Non-pigmented ciliary epithelial cell (primary cell): ENCODE measurements at places on chromosomes 5 and 9.

DNA sequence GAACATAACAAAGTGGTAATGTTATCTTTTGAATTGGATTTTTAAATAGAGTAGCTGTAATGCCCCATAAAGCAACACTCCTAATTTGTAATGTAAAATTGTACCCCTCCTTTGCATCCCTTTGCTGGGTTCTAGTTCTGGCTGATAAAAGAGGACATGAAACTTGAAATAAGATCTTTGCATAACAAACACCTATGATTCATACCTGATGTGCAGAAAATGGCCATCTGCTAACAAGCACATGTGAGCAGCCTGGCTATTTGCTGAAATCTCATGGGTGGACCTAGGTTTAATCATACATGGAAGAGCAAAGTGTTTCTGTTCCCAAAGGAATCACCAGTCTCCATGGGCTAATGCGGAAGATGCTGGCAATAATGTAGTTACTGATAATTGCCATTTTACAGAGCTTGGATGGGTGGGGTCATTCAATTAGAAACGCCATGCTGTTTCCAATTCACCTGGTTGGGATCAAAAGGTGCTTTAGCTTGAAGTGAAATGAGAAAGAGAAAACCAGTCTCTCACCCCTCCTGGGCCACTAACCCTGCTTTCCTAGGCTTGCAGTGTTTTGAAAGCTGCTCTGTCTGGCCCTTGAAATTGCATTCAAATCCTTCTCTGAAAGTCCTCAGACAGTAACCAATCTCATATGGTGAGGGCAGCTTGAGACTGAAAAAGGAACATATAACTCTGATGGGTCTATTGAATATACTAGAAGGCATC lies 585.1 kb downstream of the TLE4 start:
- no peak for DNase-seq

GRCh38 chr5:174045470-174046025 lies at the start of gene NSG2:
NSG2 (plus strand) TSS chr5:174045706; CDS start chr5:174046756, 1,050 bp downstream.
- DNase-seq, result peak; percentile 74

DNA sequence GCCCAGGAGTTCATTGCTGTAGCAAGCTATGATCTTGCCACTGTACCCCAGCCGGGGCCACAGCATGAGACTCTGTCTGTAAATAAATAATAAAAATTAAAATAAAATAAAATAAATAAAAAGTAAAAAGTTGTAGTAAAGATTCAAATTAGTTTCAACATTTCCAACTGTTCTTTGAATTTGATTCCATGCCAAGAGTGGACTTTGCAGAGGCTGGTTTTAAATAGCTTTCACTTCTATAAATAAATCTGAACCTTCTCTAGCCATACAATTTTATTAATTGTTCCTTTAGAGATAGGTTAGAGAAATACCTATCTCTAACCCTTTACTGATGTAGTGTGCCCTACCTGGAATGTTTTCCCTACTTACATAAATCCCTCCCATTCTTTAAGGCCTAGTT lies 129.7 kb upstream of the SLIT3 start:
- no peak for DNase-seq

DNA sequence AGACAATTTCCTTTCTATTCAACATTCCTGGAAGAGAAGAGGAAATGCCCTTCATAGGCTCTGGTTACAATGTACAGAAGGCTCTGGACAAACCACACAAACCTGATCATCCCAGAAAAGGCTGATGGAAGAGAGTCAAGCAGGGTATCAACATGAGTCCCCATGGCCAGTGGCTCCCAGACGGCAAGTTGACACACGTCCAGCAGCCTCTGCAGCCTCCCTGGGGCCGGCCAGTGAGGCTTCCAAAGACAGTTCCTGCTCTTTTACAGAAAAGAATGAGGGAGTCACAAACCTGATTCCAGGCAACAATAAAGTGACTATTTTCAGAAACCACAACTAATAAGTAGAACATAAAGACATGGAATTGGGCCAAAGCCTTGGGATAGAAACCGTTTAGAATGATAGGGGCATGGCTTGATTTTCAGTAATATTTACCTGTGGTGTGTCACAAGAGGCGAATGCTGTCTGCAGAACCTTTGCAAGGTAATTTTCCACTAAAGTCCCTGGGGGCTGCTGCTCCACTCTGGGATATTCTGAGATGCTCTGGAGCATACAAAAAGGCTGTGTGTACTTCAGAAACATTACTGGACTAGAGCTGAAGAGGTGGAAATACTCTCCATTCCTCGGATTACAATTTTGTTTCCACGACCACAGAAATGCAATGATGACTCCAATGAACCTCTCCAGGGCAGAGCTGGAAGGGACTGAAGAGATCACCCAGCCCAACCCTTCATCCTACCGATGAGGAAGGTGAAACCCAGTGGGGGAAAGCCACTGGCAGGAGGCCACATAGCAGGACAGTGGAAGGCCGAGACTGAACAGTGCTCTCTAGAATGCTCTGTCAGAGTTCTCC lies 10.4 kb downstream of the MED27 start:
- DNase-seq, result peak; percentile 49

- no peak for DNase-seq
Observed at GRCh38 chr5:157219491-157220271, 39.0 kb downstream of the ITK start.

- DNase-seq, result no peak
Observed at GRCh38 chr9:122370303-122370702, 521 bp upstream of the PTGS1 start.

- DNase-seq, result no peak
Observed at GRCh38 chr5:57524348-57525060, 41.9 kb upstream of the ACTBL2 start.

DNA sequence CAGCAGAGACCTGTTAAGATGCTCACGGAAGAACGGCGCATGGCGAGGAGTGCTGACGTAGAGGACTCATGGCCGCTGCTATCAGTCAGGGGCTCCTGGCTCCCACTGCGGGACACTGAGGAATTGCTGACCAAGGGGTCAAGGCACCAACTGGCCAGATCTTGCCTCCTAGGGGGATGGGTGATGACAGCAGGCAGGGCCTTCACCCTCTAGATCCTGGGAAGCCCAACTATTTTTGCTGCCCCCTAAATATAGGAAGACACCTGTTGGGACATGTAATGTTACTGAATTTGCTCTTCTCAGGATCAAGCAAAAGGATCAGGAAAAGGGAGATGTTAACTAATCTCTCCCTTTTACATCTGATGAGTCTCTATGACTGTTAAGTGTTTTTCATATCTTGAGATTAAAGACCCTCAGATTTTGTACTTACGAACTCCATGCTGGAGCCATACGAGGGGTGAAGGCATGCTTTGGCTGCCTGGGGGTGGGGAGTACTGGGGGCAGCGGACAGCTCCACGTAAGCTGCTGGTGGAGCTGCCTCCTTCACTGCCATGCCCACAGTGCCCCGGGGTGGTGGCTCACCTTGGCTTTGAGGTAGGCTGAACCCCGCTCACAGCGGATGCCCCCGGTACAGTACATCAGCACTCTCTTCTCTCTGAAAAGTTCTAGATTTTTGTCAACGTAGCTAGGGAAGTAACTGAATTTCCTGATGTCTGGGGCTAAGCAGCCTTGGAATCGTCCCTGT lies 28.1 kb downstream of the TSTD2 start:
- DNase-seq, result no peak

- no peak for DNase-seq
Observed at GRCh38 chr5:100479079-100479688, 56.0 kb upstream of the FAM174A start.
